ENCODE measurements at places on chromosomes 7 and 10.
A peak's percentile ranks its signal among the peaks of the same experiment; 100 is the strongest.

- no peak for DNase-seq
These were observed 14.1 kb upstream of the PURB start for GRCh38 chr7:44899443-44899842.

GRCh38 chr10:88763441-88763840 is 3.6 kb downstream of the LIPN start:
- no peak for DNase-seq

GRCh38 chr10:99266383-99266782 is 30.7 kb upstream of the HPSE2 start:
- peak; percentile 23 for DNase-seq

- no peak for DNase-seq
These were observed 34.2 kb downstream of the MTURN start for GRCh38 chr7:30168835-30169573.

GRCh38 chr10:83765731-83766130 is 373.6 kb upstream of the GHITM start:
- DNase-seq = no peak

GRCh38 chr7:128920913-128921582 is 10.5 kb upstream of the KCP start:
- no peak for DNase-seq

Measured in prostate gland (tissue), 2 donors.